ENCODE measurements at places on chromosomes 2 and 18. TPM values are rescaled to one million over a fixed set of nuclear protein-coding genes. Genes with fewer than 3 reads are reported as not detected.

TCF4 gene
- 536 TPM for total RNA-seq

POTEC gene
- not detected for total RNA-seq

GRCh38 chr2:207558079-207558491 lies 28.3 kb downstream of the CREB1 start:
- DNase-seq: peak; percentile 64

DNA sequence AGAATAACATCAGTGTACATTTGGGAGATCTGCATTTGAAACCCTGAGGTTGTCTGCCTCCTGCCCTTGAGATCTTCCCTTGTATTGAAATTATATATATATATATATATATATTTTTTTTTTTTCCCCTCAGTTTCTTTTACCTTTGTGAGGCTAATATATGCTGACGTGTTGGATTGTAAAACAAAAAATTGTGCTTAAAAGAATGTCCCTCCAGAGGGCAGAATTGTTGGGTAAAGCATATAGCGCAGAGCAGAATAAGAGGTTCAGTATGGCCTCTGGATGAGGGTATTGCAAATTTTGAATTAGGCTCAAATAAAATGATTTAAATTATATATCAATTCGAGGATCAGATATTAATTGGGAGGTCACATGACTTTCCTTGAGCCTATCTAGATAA lies 12.4 kb downstream of the NABP1 start:
- DNase-seq: no peak

DNA sequence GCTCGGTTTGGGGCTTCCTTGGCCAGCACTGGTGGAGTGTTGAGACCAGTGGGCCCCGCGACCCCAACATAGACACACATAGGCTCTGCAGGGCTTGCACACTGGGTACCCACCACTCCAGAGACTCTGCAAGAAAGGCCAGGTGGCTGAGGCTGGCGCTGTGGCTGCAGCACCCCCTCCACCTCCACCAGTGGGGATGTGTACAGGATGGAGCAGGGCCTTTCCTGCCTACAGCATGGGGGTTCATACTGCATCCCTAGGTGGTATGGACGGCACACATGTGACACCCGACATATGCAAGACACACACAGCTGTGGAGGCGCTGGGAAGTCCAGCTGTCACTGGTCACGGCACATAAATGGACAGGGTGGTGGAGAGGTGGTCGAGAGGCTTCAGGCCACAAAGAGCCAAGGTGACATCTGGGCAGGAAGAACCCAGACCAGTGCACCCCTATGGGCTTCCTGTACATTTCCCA lies 1.3 kb downstream of the RNPEPL1 start:
- DNase-seq: no peak

STRADB gene
- 12.9 TPM for total RNA-seq

MCEE gene
- total RNA-seq: 10.7 TPM

- no peak for DNase-seq
Observed at GRCh38 chr2:105580870-105581554, 163.7 kb upstream of the NCK2 start.

DNA sequence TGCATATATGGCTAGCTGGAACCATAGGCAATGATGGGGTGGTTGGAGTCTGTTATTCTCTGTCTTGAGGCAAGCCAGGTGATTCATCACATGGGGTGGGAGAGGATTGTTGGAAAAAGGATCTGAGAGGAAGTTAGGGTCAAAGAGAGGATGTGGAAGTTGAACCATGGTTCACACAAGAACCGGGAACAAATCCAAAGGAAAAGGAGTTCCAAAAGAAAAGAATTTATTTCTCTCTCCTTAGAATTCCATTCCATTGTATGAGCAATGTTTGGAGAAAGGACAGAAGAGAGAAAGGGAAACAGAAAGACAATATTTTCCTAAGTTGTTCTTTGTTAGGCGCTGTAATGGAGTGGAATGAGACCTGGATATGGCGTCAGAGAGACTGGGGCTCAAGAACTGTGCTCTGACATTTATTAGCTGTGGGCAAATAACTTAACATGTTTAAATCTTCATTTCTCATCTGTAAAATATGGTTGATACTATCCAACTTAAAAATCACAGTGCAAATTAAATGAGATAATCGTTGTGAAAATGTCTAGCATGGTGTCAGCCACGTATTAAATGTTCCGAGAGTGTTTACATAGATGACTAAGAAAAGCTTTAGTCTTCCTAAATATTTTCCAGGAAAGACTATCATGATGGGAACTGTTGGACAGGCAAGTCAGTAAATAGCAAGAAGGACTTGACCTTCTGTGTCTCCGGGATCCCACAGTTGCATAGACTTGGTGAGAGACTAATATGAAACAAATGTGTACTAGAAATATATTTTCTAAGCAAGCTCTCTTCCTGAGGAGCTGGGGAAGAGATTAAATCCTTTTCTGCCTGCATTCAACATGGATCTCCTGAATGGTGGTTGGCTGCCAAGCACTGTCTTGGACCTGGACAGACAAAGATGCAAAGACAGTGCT lies 71.4 kb downstream of the TRIB2 start:
- DNase-seq: peak; percentile 62

GRCh38 chr2:138829326-138829919 lies 49.2 kb upstream of the NXPH2 start:
- DNase-seq: peak; percentile 40

GRCh38 chr2:219991116-219991515 lies 363.7 kb downstream of the SLC4A3 start:
- no peak for DNase-seq

DNA sequence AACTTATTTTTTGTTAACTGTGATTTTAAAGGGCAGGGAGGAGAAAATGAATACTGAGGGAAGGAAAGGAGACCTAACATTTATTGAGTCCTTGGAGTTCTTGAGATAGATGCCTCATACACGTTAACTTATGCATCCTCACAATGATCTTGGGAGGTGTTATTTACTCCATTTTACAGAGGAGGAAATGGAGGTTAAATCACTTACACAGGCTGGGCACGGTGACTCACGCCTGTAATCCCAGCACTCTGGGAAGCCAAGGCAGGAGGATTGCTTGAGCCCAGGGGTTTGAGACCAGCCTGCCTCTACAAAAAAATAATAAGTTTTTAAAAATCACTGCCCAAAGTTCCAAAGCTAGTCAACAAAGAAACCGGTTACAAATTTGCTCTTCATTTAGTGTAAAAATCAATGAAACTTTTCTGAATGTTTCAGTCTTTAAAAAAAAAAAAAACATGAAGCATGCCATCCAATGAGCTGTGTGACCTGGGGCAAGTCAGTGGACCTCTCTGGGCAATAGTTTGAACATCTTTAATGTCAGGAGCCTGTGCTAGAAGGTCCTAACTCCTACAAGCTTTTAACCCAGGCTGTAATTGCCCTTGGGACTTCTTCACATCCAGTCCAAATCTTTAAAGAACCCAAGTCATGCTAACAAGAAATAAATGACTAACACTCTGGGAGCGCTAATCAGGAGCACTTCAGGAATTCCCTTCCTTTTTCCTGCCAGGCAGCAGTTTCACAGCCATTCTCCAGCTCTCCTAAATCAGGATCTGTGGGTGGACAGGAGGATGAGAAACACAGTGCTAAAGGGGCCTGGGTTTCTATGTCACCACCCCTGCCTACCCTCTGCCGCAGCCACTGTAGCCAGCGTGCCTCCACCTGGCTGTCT lies 176.4 kb downstream of the TMEM247 start:
- peak; percentile 77 for DNase-seq

CMPK2 gene
- 0.65 TPM for total RNA-seq

- no peak for DNase-seq
Observed at GRCh38 chr2:198525211-198525969, 721.0 kb downstream of the PLCL1 start.

GRCh38 chr2:75592030-75592429 lies 31.3 kb upstream of the EVA1A start:
- DNase-seq: no peak

MC4R gene
- total RNA-seq: not detected

GRCh38 chr18:37628470-37629220 lies 63.0 kb upstream of the CELF4 start:
- no peak for DNase-seq

DNA sequence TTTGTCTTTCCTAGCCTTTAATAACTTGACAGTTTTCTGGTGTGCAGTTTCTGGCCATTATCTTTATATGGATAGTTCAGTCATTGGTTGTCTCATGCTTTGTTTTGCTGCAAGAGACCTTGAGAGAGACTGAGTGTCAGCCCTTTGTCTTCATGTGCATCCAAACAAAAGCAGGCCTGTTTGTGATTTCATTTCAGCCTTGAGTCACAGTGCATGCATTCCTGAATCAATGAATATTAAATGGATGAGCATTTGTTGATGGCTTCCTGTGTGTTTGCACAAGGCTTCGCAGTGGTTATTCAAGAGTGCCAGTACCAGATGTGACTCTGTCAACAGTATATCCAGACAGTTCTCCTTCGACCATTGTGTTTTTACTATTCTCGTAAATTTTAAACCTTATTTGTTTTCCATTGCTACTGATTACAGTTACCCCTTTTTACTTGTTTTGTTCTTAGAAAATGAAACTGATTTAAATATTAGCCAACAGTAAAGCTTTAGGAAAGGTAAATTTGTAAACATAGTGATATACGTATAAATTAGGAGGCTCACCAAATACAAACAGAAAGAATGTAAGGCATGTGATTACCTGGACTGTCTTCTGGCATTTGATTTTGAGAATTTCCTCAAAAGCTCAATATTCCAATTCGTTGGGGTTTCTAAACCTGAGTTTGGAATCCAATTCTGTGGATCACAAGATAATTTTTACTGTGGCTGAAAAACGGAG lies 319.8 kb downstream of the CTNNA2 start:
- DNase-seq: no peak

REG1A gene
- total RNA-seq: not detected

DNA sequence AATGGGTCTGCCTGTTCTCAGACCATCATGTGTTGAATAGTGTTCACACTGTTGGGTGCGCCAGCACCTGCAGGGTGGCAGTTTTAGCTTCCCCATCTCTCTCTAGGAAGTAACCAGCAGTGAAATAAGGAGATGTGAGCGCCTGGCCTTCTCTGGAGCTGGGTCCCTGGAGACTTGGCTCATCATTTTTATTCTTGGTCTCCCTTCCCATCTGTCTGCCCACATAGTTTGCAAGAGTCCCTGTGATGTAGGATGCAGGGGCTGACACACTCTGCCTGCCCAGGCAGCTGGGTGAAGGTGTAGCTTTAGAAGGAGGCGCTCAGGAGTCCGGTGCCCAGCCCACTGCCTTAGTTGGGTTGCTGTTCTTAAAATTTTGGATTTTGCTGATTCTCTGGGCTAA lies 172.2 kb downstream of the LDLRAD4 start:
- DNase-seq: no peak

DNA sequence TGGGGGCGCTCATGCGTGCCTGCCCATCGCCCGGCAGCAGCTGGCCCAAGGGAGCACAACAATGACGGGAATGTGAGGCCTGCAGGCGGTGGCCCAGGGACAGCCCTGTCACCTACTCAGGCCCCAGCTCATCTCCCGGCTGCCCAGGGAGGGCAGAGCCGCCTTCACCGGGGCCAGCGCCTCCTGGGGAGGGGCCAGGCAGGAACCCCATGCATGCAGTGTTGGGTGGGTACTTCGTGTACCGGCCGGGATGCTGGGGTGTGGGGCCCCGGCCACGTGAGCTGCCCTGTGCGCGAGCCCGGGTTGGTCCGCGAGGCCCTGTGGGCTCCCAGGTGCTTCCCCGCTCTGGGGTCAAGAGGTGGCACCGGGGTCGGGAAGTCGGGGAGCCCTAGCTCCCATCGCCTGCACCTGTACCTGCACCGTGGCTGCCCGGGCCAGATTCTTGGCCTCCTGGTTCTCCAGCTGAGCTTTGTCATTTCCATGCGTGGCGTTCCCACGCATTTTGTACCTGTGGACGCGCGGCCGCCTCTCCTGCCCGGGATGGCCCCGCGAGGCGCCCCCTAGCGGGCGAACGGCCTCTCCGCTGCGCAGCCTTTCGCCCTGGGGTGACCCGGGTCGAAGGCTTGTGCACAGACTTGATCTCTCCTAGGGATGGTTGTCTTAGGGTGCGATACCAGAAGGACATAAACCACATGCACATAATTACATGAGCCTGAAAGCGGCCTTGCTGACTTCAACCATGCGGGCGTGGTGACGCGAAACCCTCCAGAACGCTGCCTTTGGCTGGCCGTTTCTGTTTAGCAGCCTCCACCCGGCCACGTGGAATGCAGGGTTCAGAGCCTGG lies 950 bp downstream of the KLHL30 start:
- no peak for DNase-seq

FAM110C gene
- under 0.01 TPM for total RNA-seq

GRCh38 chr2:241860184-241861078 lies 1.7 kb upstream of the PDCD1 start:
- DNase-seq: no peak

NTSR2 gene
- not detected for total RNA-seq

DNA sequence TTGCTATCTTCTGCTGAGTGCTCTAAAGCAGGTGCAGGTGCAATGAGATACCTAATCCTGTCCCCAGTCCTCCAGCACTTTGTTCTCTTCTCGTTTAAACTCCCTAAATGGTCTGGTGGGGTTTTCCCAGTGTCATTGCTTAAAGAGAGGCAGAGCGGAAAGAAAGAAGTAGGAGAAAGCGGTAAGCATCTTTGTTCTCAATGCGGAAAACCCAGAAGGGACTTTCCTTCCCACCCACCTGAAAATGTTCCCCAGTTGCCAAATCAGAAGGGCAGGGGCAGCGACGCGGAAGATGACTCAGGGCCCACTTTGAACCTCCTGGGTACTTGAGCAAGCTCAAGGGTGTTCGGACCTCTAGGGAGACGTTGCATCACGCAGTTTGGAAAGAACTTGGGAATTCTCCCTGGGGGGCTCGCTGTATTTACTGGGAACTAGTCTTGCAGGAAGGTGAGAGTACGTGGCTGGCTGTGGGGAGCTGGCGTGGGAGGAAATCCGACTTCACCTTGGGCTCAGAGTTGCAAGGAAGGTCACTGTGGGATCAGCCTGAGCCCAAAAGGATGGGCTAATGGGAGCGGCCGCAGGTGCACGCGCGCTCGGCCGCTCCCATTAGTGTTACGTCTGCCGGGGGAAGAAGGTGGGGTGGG lies 589 bp upstream of the SGPP2 start:
- no peak for DNase-seq

GRCh38 chr2:128513961-128514283 lies 195.3 kb upstream of the HS6ST1 start:
- DNase-seq: no peak

NCKAP5 gene
- total RNA-seq: under 0.01 TPM

ACVR2A gene
- 4.6 TPM for total RNA-seq

- no peak for DNase-seq
Observed at GRCh38 chr18:11121443-11121849, 27.9 kb downstream of the PIEZO2 start.

SOWAHC gene
- total RNA-seq: 11.5 TPM

ASAP2 gene
- total RNA-seq: 26.2 TPM

CBLN2 gene
- under 0.01 TPM for total RNA-seq

ZAP70 gene
- under 0.01 TPM for total RNA-seq

GRCh38 chr2:74910245-74910644 lies 48.2 kb upstream of the POLE4 start:
- no peak for DNase-seq

HK2 gene
- total RNA-seq: 3.4 TPM

CFAP65 gene
- not detected for total RNA-seq

DNA sequence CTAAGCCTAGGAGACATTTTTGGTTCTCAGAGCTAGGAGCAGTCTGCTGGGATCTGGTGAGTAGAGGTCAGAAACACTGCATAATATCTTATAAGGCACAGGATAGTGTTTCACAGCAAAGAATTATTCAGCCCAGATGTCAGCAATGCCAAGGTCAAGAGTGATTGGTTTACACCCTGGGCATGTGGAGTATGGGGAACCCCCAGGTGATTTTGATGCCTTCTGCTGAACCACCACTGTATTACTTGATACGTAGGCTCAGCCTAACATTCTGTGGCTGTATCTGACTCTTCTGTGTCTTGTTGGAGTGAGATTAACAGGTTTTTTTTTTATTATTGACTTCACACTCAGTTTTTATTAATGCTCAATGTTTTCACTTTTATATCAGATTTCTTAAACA lies 6.0 kb downstream of the DDX18 start:
- no peak for DNase-seq
